CD8-positive, alpha-beta memory T cell (primary cell): ENCODE measurements at places on chromosomes 3 and 15.

DNA sequence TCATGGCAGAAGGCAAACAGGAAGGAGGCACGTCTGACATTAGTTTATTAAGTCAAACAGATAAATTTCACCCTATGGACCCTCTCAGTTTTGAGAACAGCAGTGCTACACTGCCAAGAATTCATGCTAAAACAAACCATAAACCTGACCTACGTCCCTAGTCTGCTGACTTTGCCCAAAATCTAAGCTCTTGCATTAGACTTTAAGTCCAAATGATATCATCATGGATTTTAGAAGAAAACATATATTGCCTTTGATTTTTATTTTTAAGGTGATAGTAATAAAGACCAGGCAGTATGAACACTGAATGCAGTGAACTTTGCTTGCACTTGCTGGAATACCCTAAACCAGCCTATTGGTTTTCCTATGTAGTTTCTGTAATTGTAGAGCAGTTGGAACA is 79.6 kb upstream of the GADL1 start:
- no peaks in the 10 kb centered on the region for H3K36me3 ChIP-seq
- H3K4me3 ChIP-seq, result no peak overlapping the region
- no peaks in the 10 kb centered on the region for H3K27me3 ChIP-seq
- DNase-seq, result no peak
- no peak overlapping the region for H3K27ac ChIP-seq

DNA sequence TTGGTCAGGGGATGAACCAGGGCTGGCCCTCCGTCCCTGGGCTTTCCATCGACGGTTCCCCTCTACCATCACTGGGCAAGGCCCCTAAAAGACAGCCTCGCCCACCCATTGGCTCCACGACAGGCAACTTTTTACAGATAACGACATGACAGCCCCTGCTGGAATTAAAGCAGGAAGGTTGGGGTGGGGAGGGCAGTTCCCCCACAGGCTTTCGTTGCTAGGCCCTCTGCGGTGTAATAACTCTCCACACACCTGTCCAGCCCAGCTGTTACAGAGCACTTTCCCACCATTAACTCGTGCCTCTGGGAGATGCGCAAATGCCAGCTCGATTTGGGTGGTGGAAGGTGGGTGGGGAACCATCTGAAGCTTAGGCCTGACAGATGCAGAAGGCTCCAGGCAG is 264.2 kb upstream of the TLE3 start:
- no peaks in the 10 kb centered on the region for H3K36me3 ChIP-seq
- H3K27me3 ChIP-seq, result no peaks in the 10 kb centered on the region
- no peak overlapping the region for H3K27ac ChIP-seq
- DNase-seq, result no peak

DNA sequence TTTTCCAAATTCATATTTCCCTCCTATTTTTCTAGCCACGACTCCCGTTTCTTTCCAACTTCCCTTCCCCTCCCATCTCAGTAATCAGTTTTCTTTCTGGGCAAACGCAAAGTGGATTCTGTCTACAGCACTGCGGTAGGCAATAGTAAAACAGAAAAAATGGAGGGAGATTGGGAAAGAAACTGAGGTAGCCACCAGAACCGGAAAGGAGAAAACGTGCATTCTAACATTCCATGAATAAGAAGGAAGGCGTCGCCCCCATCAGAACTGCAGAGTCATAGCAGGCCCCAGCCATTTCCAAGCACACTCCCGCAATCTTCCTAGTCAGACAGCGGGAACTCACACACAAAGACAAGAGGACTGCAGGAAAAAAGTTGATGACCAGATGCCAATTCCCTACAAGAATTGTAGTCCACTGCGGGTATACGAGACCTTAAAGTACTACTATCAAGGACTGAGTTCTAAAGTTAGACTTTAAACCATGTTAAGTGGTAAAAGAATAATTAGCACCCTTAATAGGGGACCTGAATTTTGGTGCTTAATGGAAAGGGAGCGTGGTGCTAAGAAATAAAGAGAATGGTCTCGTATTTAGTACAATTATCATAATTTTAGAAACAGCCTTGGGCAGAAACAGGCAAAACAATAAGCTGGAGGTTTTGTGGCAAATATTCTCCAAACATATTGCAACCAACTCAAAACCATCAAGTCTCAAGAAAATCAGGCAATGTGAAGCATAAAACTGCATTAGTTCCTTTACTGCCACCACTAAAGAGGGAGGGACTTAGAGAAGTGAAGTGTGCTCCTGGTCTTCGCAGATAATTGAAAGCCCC is 1.4 kb downstream of the PFN2 start:
- H3K27ac ChIP-seq, result no peak overlapping the region
- peaks cover under 1% of the 10 kb centered on the region for H3K27me3 ChIP-seq
- H3K4me1 ChIP-seq, result peaks cover 10% of the 10 kb centered on the region
- no peak for DNase-seq
- H3K36me3 ChIP-seq, result no peaks in the 10 kb centered on the region

- H3K27me3 ChIP-seq, result no peaks in the 10 kb centered on the region
- H3K4me3 ChIP-seq, result no peak overlapping the region
- no peak for DNase-seq
- no peak overlapping the region for H3K27ac ChIP-seq
Observed at GRCh38 chr3:172096881-172097420, 57.6 kb downstream of the FNDC3B start.

GRCh38 chr15:70486012-70486411 is 277.3 kb downstream of the UACA start:
- H3K27ac ChIP-seq, result no peak overlapping the region
- H3K4me1 ChIP-seq, result peaks cover 45% of the 10 kb centered on the region
- H3K27me3 ChIP-seq, result no peaks in the 10 kb centered on the region
- no peaks in the 10 kb centered on the region for H3K36me3 ChIP-seq
- H3K4me3 ChIP-seq, result no peak overlapping the region

DNA sequence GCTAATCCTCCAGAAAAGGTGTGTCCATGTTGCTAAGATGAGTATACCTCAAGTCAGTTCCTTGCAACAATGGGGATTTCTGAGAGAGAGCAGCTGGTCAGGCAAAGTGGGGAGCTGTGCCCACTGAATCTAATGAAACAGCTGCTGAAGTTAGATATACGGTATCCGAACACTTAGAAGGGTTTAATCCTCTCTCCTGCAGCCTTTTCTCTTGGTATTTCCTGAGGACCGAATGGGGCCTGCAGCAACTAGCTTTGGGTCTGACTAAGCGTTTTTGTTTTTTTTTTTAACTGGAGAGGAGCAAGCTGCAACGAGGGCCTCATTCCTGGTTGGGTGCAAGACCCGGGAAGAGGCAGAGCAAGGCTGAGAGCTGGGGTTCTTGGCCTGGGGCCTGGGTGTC is 37.6 kb upstream of the BNC1 start:
- no peak overlapping the region for H3K27ac ChIP-seq
- no peaks in the 10 kb centered on the region for H3K4me1 ChIP-seq

GRCh38 chr3:61570813-61571212 is 9.4 kb downstream of the PTPRG start:
- no peaks in the 10 kb centered on the region for H3K27me3 ChIP-seq
- no peak for DNase-seq
- no peaks in the 10 kb centered on the region for H3K36me3 ChIP-seq
- H3K4me1 ChIP-seq, result no peaks in the 10 kb centered on the region

- H3K4me1 ChIP-seq, result no peaks in the 10 kb centered on the region
- no peaks in the 10 kb centered on the region for H3K36me3 ChIP-seq
- DNase-seq, result no peak
- no peak overlapping the region for H3K4me3 ChIP-seq
- no peaks in the 10 kb centered on the region for H3K27me3 ChIP-seq
- H3K27ac ChIP-seq, result no peak overlapping the region
Observed at GRCh38 chr3:104411757-104412156, 955.0 kb upstream of the ALCAM start.

DNA sequence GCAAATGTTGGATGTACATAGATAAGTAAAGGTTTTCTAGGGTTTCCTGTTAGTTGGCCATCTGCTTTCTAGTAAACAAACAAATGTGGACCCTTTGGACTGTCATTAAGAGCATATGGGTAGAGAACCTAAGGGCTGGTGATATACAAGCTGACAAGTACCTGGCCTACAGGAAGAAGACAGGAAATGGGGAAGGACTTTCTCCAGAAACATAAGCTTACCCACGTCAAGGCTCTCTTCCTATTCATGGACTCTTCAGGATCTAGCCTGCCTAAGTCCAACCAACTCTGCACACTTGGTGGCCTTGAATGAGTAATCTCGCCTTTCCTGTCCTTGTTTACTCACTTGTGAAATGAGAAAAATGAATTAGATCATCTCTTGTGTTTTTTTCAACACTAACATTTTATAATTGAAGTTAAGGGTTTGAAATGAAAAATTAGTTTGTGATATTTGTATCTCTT is 22.2 kb upstream of the GOLIM4 start:
- H3K36me3 ChIP-seq, result no peaks in the 10 kb centered on the region
- no peaks in the 10 kb centered on the region for H3K27me3 ChIP-seq
- no peaks in the 10 kb centered on the region for H3K4me1 ChIP-seq
- no peak for DNase-seq
- no peak overlapping the region for H3K4me3 ChIP-seq

GRCh38 chr3:99875581-99875928 is 57.9 kb downstream of the CMSS1 start:
- DNase-seq, result no peak

GRCh38 chr15:79004336-79004735 is 59.5 kb upstream of the CTSH start:
- DNase-seq, result no peak
- no peak overlapping the region for H3K4me3 ChIP-seq
- H3K27ac ChIP-seq, result no peak overlapping the region
- H3K27me3 ChIP-seq, result no peaks in the 10 kb centered on the region

- H3K4me3 ChIP-seq, result no peak overlapping the region
- no peak for DNase-seq
- H3K27me3 ChIP-seq, result no peaks in the 10 kb centered on the region
- no peak overlapping the region for H3K27ac ChIP-seq
Observed at GRCh38 chr3:59212128-59212779, 162.4 kb upstream of the CFAP20DC start.

DNA sequence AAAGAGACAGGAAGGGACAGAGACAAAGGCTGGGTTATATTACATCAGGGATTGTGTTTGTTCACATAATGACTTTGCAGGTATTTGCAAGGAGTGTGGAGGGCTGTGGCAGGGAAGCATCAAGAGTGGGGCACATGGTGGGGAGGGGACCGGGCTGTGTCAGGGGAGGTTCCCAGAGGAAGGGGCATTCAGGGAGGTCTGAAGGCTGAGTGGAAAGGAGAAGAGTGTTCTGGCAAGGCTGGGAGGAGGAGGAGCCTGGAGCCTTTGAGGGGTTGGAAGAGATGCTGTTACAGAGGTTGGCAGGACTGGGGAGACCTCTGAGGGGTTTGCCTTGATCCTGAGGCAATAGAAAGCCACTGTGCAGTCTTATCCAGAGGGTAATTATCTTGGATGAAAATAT is 49.4 kb downstream of the EXOG start:
- H3K4me3 ChIP-seq, result no peak overlapping the region
- no peaks in the 10 kb centered on the region for H3K27me3 ChIP-seq
- no peak overlapping the region for H3K27ac ChIP-seq

DNA sequence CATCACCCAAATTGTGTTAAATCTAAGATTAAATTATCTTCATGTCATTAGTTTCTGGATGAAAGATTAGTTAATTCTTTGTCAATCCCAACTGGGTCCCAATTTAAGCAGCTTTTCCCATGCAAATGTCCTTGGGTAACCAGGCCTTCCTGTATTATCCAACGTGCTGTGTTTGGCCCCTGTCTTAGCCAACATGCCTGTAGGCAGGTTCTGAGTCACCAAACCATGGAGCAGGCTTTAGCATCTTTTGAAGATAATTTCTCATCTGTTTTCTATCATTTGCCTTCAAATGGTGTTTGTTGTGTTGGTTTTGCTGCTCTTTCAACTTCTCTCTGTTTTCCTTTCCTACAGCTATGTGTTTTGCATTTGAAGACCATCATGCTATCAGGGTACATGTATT is 216.2 kb downstream of the ITPR1 start:
- H3K27me3 ChIP-seq, result no peaks in the 10 kb centered on the region
- H3K36me3 ChIP-seq, result peaks cover 21% of the 10 kb centered on the region
- no peaks in the 10 kb centered on the region for H3K4me1 ChIP-seq
- no peak for DNase-seq
- no peak overlapping the region for H3K4me3 ChIP-seq

- no peaks in the 10 kb centered on the region for H3K4me1 ChIP-seq
- no peaks in the 10 kb centered on the region for H3K36me3 ChIP-seq
- H3K27ac ChIP-seq, result no peak overlapping the region
- no peak overlapping the region for H3K4me3 ChIP-seq
- no peak for DNase-seq
Observed at GRCh38 chr15:89163271-89164055, 57.9 kb downstream of the RLBP1 start.

GRCh38 chr3:21779909-21780308 is 28.9 kb upstream of the ZNF385D start:
- H3K36me3 ChIP-seq, result no peaks in the 10 kb centered on the region
- no peak overlapping the region for H3K4me3 ChIP-seq
- H3K4me1 ChIP-seq, result no peaks in the 10 kb centered on the region
- H3K27me3 ChIP-seq, result no peaks in the 10 kb centered on the region
- H3K27ac ChIP-seq, result no peak overlapping the region

GRCh38 chr3:102374863-102375634 is 59.8 kb upstream of the ZPLD1 start:
- no peaks in the 10 kb centered on the region for H3K27me3 ChIP-seq
- H3K4me1 ChIP-seq, result no peaks in the 10 kb centered on the region
- no peak for DNase-seq
- H3K36me3 ChIP-seq, result no peaks in the 10 kb centered on the region
- no peak overlapping the region for H3K27ac ChIP-seq

GRCh38 chr3:57383406-57383805 is 90.9 kb upstream of the ASB14 start:
- H3K4me1 ChIP-seq, result no peaks in the 10 kb centered on the region
- no peaks in the 10 kb centered on the region for H3K27me3 ChIP-seq
- no peak overlapping the region for H3K27ac ChIP-seq
- DNase-seq, result no peak
- no peaks in the 10 kb centered on the region for H3K36me3 ChIP-seq

GRCh38 chr15:78315686-78316282 is 16.4 kb upstream of the SKIC8 start:
- H3K27ac ChIP-seq, result no peak overlapping the region
- H3K27me3 ChIP-seq, result no peaks in the 10 kb centered on the region
- H3K4me3 ChIP-seq, result no peak overlapping the region
- DNase-seq, result no peak

- H3K4me1 ChIP-seq, result no peaks in the 10 kb centered on the region
- no peak overlapping the region for H3K27ac ChIP-seq
- no peak overlapping the region for H3K4me3 ChIP-seq
- no peaks in the 10 kb centered on the region for H3K27me3 ChIP-seq
- H3K36me3 ChIP-seq, result no peaks in the 10 kb centered on the region
- no peak for DNase-seq
Observed at GRCh38 chr3:29374226-29374625, 93.4 kb downstream of the RBMS3 start.

GRCh38 chr15:86892774-86893449 is 813.2 kb downstream of the AGBL1 start:
- no peak for DNase-seq
- no peak overlapping the region for H3K4me3 ChIP-seq
- no peaks in the 10 kb centered on the region for H3K36me3 ChIP-seq
- H3K4me1 ChIP-seq, result no peaks in the 10 kb centered on the region
- no peak overlapping the region for H3K27ac ChIP-seq
- H3K27me3 ChIP-seq, result no peaks in the 10 kb centered on the region
